ENCODE measurements at places on chromosomes 1 and 21.

- DNase-seq = no peak
These were observed 71.6 kb downstream of the USP25 start for GRCh38 chr21:15801352-15801863.

DNA sequence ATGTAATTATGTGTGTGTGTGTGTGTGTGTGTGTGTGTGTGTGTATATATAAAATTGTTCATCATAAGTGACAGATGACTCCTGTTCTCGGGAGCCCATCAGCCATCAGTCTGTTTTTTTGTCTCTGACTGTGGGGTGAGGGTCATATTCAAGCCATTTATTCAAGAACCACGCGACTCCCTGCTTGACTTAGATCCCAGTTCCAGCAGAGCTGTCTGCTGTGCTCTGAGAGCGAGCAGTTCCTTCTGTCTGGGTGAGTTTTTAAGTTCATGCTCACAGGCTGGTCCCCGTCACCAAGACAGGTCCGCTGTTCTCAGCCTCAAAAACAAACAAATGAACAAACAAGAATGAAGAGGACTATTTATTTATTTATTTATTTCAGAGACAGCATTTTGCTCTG is 18.3 kb upstream of the NPPB start:
- no peak for DNase-seq

- no peak for DNase-seq
These were observed 128.4 kb downstream of the TGFB2 start for GRCh38 chr1:218473522-218473921.

DNA sequence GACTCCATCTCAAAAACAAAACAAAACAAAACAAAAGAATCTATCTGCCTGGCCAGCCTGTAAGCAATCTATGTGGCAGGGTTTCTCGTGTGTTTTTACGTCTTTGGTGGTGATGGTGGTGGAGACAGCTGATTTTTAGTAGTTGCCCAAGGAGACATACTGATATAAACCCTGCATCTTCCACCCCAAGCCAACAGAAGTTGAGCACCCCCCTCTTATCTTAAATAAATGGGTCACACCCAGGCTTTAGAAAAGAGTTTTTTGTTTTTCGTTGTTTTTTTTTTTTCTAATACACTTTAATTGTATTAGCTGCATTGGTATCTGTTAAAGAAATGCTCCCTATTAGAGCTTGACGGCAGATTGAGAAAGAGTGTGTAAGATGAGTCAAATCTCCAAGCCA is 134.7 kb downstream of the GLUL start:
- no peak for DNase-seq

GRCh38 chr1:97461782-97462181 is 459.1 kb downstream of the DPYD start:
- DNase-seq = no peak

GRCh38 chr21:25983745-25984144 is 186.8 kb downstream of the APP start:
- no peak for DNase-seq

GRCh38 chr1:25427696-25428095 is 3.0 kb upstream of the MACO1 start:
- DNase-seq = no peak

Data from H54 (cell line).